LoVo (cell line): ENCODE measurements at places on chromosomes 4 and X.

DNA sequence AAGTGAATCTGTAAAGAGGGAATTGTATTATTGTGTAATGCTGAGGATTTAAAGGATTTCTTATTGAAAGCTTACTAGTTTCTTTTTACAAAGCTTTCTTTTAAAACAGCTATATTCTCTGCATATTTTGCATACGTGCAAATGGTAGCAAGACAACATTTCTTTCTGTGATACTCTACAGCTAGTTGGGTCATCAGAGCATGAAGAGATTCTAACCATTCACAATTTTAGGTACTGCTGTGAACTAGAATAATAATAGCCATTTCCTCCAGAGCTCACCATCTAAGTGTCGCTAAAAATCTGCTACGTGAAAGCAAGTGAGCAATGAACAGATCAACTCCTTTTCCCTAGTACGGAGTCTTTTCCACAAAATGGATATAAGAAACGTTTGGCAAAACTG is 37.3 kb downstream of the ARHGAP6 start:
- DNase-seq: no peak

DNA sequence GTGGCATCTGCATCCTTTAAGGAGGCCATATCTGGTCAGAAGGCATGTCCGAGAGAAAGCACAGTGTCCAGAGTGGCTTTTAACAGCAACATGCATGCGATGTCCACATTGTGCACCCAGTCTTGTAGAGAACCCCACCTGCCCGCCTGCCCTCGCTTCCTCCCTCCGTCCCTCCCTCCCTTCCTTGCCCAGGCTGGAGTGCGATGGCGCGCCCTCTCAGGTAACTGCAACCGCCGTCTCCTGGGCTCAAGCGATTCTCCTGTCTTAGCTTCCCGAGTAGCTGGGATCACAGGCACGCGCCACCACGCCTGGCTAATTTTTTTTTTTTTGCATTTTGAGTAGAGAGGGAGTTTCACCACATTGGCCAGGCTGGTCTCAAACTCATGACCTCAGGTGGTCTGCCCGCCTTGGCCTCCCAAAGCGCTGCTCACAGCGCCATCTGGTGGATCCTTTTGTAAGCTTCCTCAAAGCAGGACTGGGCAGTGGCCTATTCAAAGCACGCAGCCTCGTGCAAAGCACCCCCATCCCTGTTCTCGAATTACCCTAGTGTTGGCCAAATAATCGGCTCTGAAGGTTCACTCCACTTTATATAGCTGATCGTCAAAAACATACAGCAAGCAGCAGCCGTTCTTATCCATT is 15.0 kb downstream of the BRCC3 start:
- peak; percentile 1 for DNase-seq

DNA sequence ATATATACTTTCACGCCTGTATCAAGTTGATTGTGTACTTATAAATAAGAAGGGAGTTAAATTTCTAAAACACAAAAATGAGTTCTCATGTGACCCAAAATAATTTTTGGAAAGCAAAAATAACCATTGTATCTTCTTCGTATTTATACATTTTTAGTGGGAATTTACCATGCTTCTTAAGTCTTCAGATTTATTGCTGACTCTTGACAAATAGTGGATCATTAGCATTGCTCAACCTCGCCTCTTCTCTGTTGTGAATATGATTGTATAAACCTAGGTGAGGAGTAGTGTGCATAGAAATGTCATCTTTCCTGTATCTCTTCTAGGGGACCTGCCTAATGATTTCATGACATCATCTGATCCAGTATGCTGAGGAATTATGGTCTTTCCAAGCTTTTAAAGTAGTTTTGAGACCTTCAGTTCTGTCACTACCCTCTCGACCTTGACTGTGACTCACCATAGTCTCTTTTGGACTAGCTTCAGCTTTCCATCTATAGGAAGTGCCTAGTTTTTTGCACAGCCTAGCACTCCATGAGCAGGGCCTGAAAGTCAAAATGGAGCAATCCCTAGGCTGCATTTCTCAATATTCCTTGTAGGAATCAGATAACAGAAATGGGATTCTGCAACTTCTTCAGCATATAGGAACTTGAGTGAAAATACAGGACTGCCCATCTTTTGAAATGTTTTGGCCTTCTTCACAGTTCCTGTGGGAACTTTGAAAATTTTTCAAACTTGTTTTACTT is 157.6 kb downstream of the ARX start:
- DNase-seq: no peak

- no peak for DNase-seq
These were observed 505.7 kb downstream of the ZNF674 start for GRCh38 chrX:46039526-46039925.

DNA sequence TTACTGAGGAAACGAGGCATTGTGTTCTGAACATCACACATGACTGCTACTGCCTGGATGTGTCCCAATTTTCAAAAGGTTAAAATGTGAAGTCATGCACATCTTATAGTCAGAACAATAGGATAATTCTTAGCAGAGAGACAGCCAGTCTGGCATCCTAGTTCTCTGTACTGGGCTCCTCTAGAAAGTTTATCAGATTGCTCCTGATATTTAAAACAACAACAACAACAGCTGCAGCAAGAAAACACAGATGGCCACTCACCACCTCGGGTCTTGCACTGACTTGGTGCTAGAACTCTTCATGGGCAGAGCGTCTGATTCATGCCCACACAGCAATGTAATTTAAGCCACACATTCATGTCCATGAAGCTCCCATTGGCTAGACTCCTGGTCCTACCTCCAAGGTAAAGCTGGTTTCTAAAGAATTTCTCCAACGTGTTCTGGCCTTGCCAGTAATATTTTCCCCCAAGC is 33.3 kb upstream of the SLC2A9 start:
- no peak for DNase-seq

GRCh38 chrX:150365051-150365989 is 2.2 kb downstream of the MAMLD1 start:
- DNase-seq: peak; percentile 10

- no peak for DNase-seq
These were observed 716.6 kb upstream of the INTU start for GRCh38 chr4:126916049-126916625.

- no peak for DNase-seq
These were observed 328.8 kb downstream of the ADAM29 start for GRCh38 chr4:175246941-175247340.

DNA sequence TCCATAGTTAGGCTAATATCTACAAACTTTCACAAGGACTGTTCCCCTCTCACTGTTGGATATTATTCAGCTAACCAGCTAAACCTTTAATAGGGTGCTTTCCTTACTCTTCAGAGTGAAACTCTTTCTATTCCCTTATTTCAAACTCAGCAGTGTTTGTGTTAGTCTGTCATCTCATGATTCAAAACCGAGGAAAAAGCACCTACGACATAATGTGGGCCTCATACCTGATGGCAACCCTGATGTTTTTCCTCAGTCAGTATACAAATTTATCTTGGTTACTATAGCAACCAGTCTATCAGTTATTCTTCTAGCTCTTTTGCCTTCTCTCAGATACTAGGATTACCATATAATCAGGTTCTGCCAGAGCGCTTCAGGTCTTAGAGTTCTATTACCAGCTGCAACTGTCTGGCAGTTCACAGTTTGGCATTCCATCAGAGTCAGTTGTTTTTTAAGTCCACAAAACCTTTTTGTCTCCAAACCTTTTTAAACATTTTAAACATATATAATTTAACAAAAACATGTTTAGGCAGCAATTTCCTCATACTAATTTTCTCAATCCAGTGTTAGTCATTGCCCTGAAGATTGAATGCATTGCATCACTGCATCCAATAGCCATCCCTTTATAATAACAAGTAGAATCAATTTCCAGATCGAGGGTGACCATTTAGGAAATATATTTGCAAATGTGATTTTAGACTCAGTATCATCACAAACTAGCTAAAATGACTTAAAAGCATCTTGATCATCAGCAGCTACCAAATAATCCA is 7.4 kb downstream of the WDR44 start:
- DNase-seq: no peak

DNA sequence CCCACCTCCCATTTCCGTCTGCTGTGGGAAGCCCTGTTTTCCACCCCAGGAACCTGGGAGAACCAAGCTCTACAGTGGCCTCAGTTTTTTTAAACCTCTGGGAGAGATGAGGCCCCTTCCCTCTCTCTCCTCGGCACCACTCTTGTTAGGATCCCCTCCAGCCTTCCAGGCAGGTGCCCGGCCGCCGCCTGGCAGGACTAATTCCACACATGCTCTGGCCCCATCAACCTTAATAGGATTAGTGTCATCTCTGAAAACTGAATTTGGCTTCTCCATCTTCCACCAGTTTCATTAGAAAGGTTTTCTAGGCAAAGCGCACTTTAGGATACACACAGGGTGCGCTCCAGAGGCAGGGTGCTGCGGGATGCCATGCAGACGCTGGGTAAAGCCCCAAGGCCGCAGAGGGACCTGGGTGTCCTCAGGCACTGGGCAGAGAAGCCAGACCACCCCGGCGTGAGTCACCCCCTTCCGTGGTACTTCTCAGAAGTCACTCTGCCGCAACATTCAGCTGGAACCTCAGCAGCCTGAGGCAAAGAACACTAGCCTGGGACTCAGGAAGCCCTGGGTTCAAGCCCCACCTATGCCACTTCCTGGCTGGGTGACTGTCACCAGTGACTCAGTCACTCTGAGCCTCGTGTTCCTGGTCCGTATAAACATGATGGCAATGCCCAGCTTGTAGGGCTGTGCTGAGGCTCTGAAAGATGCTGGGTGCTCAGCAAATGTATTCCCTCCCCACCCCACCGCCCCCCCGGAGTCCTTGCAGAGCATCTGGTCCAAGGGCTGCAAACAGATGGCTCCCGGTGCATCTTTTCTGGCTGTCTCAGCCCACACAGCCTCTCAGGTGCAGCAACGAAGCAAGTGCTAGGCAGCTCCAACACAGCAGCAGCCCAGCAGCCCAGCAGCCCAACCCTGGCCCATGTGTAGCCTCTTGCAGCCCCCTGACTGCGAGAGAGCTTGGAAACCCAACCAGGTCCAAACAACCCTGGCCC is 29.1 kb downstream of the PPP2R2C start:
- no peak for DNase-seq

DNA sequence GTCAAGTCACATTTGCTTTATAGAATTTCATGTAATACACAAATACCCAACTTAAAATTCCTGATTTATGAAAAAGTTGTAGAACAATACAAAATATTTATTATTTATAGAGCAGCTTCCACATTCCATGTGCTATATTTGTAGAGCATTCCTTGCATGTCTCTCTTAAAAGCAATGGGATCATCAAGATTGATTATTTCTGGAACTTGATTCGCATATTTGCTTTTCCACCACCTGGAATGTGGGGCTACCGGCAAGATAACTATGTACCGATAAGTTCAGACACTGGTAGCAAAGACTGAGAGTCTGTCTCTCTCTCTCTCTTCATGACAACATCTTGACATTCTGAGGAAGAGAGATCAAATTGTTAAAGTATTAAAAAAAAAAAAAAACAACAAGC is 59.3 kb downstream of the MAPK10 start:
- DNase-seq: no peak
